ENCODE measurements at places on chromosomes 7 and 10.

DNA sequence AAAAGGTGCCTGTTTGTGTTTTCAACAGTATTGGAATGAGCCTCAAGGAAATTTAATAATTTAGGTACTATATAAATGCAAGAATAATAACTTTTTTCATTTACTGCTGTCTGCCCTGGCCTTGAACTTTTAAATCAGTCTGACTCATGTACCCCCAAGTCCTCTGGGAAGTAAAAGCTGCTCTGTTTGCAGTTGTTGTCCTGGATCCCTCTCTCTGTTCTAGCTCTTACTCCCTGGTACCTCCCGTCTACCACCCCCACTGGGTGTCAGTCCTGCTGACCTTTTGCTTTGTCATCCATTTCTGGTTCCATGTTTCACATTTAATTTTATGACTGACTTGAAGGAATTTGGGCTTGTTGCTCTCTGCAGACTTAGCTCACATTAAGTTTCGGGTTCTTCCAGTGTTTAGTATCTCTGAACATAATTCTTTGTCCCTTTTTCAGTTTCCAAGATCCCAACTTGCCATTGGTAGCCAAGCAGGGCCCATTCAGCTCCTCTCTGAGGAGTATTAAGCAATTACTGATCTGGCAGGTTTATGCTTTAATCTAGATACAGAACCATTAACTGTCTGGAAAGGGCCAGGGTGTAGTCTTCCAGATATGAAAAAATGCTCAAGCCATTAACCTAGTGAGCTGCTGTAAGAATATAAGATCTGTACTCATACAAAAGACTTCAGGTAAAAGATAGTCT lies 208.7 kb upstream of the FAM3C start:
- DNase-seq, result no peak

GRCh38 chr7:18844735-18845134 lies 272.7 kb downstream of the TWIST1 start:
- DNase-seq, result no peak

GRCh38 chr7:158559356-158559755 lies 28.3 kb downstream of the PTPRN2 start:
- no peak for DNase-seq

DNA sequence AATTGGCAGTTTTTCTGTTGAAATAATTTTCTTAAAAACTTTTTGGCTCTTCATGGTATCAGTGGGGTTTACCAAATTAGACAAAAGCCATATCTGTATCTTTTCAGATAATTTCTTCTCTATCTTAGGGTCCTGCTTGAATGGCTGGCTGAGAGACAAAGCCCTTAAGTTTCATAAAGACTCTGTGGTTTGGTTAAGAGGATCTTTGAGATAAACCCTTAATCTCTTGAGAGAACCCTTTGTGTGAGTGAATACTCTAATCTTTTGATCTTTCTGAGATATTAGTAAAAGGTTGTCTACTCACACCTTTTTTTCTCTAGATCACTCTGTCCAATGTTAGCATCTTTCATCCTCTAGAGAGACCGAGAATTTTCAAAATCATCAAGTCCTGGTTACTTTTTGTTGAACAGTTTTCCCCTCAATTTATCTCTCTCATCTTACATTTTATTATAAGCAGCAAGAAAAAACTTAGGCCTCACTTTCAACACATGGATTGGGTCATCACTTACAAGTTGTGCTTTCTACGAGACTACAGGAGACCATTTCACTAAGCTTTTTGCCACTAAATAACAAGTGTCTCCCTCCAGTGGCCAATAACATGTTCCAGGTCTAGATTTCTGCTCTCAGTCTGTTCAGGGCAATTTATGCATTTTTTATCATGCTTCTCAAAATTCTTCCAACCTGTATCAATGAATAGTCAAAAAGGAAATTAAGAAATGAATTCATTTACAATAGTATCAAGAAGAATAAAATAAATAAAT lies 28.4 kb downstream of the DNAJC9 start:
- no peak for DNase-seq

DNA sequence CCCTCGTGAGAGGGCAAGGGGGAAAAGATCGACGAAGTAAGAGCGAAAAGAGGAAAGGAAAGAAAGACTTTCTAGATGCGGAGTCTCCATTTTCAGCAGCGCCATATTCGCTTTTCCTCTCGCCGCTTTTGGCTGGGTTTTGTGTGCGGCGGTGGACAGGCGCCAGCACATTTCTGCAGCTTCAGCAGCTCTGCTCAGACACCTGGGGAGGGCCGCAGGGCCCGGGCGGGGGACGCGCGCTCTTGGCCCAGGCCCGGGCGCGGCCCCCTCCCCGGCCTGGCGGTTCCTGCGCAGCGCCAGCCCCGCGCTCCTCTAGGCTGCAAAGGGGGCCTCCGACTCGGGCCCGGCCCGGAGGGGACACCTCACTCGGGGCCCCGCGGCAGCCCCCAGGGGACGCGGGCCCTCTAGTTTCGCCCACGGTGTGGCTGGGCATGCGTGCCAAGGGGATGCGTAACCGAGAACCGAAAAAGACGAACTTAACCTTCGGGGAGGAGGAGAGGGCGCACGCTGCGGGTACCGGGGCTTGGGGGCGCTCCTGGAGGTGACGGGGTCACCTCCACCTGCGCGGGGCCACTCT lies 34.5 kb upstream of the EBLN1 start:
- no peak for DNase-seq

GRCh38 chr10:49571388-49571787 lies 32.5 kb upstream of the ERCC6 start:
- DNase-seq, result no peak

GRCh38 chr7:3464900-3465622 lies 164.0 kb downstream of the SDK1 start:
- DNase-seq, result no peak

DNA sequence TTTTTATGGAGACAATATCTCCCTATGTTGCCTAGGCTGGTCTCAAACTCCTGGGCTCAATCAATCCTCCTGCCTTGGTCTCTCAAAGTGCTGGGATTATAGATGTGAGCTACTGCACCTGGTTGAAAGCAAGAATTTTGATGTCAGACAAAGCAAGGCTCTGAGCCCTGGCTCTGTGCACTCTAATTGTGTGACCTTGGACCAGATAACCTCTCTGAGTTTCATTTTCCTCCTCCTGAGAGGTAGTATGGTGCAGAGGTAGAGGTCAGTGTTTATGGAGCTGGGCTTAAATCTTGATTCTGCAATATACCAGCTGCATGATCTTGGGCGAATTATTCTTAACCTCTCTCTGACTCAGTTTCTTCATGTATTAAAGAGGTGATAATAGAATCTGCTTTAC lies 31.4 kb upstream of the SLC26A3 start:
- no peak for DNase-seq

DNA sequence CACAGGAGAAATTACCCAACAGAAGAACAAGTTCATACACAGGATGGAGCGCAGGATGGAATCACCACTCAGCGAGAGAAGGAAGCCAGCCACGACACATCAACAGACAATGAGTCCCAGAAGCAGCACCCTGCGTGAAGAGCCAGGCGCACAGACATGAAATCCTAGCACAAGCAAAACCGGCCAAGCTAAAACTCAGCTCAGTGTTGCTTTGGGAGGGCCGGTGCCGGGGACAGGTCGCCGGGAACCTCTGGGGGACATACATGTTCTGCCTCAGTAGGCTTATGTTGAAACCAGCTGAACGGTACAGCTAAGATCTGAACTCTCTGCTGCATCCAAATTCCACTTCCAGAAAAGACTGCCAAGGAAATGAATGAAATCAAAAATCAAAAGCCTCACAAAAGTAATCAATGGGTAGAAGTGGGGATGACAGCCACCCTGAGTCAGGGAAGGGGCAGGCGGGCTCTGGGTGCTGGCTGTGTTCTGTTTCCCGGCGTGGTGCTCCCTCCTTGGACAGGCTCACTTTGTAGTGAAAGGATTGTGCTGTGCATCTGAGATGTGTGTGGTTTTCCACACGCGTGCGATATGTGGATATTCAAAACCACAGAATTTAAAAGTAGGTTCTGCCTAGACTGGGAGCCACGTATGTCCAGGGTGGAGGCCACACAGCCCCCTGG lies 114.7 kb downstream of the PDGFA start:
- DNase-seq, result no peak

DNA sequence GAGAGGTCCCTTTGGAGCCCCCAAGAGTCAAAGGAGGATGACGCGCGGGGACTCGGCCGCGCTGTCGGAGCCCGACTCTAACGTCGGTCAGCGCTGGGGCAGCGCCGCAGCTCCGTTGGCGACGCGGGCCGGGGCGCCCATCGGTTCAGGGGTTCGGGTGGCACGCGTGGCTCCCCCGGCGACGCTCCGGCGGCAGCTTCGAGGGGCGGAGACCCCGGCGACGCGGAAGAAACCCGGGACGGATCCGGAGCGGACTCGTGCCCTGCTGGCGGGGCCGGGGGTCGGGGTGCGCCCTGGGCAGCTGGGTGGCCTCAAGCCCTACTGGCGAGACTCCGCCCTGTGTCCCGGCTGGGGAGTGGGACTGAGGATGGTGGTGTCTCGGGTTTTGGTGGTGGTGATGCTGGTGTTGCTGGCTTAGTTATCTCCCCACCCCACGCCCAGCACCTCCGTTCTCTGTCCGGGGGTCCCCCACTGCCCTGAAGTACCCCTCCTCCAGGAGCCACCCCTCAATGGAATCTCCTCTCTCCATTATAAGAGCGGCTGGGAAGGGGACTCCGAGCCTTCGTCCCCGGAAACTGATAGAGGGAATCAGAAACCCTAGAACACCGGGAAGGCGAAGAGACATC lies at the start of gene NAT16:
Gene NAT16, minus strand, starts transcription at position 164 of the 626 bp plus-strand sequence. CDS start 5,486 bp downstream, outside the sequence.
- DNase-seq, result no peak

DNA sequence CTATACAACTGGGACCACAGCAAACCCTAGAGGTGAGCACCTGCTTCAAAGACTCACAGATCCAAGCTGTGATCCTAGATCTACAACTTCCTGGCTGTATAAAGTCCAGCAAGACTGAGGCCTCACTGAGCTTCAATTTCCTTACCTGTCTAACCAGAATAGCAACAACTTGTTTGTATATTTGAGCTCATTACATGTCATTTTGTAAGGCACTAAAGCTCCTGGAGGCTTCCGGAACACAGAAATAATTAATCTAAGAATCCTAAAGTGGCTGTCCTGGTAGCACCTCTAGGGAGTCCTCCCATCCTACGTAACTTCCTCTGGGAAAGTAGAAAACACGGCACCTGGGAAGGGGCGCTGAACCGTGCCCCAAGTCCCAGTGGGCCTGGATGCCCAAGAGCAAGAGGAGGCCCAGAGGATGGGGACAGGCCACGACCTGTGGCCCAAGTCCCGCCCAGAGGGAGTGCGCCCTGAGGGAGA lies 39.4 kb downstream of the HK1 start:
- DNase-seq, result no peak

DNA sequence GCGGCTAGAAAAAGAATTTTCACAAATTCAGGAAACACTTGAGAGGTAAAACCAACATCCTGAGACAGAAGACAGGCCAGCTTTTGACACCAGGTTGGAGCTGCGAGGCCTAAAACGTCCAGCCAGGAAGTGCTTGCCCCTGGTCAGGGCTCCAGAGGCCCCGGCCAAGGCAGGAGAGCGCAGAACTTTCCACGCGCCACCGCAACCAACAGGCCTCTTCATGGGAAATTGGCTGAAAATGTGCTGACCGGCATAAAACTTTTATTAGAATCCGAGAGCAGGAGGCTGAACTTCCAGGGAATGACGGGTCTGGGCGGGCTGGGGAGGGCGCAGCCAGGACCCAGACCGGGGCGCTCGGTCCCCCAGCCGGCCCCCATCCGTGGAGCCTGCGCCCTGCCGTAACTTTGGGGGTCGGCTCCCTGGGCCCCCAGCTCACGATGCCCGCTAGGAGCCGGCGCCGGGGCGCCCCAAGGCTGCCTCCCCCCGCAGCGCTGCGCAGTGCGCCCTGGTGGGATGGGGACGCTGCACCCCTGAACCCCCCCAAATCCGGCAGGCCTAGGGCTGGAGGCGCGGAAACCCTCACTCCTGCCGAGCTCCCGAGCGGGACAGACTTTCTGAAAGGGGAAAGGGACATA lies 414.0 kb upstream of the MKI67 start:
- peak; percentile 31 for DNase-seq

DNA sequence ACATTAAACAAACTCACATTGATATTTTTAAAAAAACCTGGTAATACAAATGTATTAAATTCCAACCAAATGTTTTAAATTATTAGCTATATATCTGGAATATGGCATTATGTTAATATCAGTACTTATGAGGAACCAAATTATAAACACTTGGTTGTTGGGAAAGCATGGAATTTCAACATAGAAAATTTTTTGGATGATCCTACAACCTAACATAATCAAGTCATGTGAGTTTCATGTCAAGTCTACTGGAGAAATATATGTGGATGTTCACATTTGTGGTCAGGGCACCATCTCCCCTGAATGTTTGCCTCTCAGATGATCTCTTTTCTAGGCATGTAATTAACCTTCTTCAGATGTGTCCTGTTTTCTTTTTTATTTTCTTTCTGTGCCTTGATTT lies 5.2 kb upstream of the POT1 start:
- no peak for DNase-seq

DNA sequence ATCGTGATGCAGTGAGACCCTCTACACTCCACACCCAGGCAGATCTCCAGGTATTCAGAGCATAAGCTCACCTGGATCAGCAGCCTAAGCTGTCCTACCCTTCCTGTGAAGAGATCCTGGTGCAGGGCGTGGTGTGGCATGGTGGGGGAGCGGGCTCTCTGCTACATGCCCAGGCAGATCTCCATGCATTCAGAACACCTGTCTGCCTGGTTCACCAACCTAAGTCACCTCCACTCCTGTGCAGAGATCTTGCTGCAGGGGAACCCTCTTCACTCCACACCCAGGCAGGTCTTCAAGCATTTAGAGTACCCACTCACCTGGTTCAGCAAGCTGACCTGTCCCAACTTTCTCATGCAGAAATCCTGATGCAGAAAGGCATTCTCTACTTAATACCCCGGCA lies 394.4 kb upstream of the SEMA3A start:
- no peak for DNase-seq

DNA sequence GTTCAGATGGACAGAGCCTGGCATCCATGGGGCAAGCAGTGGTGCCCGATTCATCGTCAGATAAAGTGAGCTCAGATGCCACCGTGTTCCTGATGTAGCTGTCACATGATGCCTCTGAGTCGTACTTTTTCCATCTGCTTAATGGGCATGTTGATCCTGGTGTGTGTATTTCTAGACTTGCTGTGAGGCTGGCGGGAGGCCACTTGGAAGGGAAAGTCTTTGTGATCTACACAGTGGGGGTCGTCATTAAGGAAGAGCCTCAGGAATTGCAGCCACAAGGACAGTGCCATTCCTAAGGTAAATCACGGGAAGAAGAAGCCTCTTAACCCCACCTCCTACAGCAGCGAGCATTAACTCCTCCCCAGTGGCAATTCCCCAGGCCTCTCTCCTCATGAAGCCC lies 63.0 kb downstream of the RGS10 start:
- no peak for DNase-seq

DNA sequence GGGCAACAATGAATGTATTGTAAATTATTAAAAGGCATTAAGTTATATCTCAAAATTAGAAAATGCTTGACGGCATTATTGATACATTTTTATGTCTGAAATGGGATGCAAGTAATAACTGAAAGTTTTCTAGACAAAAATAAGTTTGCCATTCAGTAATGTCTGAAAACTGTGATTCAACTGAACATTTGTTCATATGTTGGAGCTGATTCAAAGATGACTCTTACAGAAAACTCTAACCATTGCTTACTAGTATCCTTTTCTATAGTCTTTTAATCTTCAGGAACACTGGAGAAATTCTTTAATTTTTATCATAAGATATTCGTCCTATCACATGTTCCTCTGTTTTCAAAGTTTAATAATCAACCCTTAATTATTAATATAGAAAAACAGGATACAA lies 71.1 kb upstream of the TFEC start:
- DNase-seq, result no peak

- DNase-seq, result no peak
Observed at GRCh38 chr7:103119791-103120291, 29.1 kb downstream of the NAPEPLD start.

GRCh38 chr10:131892806-131893675 lies 7.8 kb upstream of the PPP2R2D start:
- DNase-seq, result no peak

GRCh38 chr7:130476297-130477150 lies 15.4 kb upstream of the MEST start:
- DNase-seq, result no peak

Measured in urinary bladder (tissue), 4 donors.